ENCODE measurements at places on chromosomes 5 and 9.
A peak's percentile ranks its signal among the peaks of the same experiment; 100 is the strongest.

- DNase-seq = no peak
Measured at GRCh38 chr5:145443964-145444363, 391.2 kb downstream of the PRELID2 start.

GRCh38 chr9:78261403-78262001, 25.6 kb downstream of the CEP78 start:
- DNase-seq = no peak

GRCh38 chr5:132718544-132719312, 18.6 kb downstream of the KIF3A start:
- DNase-seq = no peak

- DNase-seq = no peak
Measured at GRCh38 chr9:129649726-129650679, 8.1 kb upstream of the ASB6 start.

- no peak for DNase-seq
Measured at GRCh38 chr5:147912011-147912410, 5.7 kb upstream of the C5orf46 start.

DNA sequence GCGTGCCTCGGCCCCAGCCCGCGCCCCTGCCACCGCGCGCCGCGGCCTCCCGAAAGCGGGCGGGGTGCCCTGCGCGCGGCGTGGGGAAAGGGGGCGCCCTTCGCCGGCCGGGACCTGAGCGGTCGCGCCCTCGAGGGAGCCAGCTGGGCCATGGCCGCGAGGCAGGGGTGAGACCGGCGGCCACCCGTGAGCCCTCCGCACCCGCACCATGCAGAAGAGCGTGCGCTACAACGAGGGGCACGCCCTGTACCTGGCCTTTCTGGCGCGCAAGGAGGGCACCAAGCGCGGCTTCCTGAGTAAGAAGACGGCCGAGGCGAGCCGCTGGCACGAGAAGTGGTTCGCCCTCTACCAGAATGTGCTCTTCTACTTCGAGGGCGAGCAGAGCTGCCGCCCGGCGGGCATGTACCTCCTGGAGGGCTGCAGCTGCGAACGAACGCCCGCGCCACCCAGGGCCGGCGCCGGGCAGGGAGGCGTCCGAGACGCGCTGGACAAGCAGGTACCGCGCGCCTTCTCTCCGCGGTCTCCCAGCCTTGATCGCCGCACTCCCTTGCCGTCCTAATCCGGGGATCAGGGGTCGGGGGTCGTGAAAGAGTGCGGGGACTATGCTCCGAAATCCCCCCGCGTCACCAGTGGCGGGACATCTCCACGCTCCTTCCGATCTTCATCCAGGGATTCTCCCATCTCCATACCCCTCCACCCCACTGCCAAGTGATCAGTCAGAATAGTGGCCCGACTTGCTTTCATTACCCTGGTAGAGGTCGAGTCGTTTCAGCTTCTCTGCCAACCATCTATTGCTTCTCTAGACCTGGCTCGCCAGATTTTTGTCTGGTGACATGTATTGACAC, 590 bp downstream of the RASGRF2 start:
- DNase-seq = peak; percentile 8

- DNase-seq = no peak
Measured at GRCh38 chr9:87545858-87546257, 48.2 kb downstream of the DAPK1 start.

DNA sequence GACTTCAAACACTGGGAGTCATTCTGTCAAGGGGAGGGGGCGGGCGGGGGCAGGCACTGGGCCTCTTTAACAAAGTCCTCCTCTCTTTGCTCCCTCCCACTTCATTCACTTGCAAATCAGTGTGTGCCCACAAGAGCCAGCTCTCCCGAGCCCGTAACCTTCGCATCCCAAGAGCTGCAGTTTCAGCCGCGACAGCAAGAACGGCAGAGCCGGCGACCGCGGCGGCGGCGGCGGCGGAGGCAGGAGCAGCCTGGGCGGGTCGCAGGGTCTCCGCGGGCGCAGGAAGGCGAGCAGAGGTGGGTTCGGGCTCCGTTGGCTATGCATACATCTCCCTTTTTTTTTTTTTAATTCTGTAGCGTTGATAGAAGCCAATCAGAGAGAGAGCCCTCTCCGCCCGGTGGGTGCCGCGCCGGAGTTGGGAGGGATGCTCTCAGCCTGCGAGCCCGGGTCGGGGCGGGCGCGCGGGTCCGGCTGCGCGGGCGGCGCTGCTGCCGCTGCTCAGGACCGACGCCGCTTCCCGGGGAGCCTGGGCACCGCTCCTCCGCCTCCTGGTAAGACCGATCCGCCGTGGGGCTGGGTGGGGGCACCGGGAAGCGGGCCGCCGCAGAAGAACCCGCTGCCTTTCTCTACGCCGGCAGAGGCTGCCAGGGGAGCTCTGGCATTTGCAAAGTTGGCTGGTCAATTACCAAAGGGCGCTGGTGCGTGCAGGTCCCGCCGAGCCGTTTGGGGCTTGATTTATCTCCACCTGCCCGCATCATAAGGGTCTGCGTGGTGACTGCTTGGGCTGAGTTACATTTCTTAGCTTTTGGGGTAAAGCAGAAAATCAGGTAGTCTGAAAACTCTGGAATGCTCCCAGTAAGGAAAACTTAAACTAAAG, at the start of gene CDH6:
Gene CDH6 (plus strand): TSS at position 96 of the 877 bp plus-strand sequence. CDS start 73,788 bp downstream, outside the sequence.
- DNase-seq = no peak

All from stimulated activated CD8-positive, alpha-beta memory T cell treated with anti-CD3 and anti-CD28 coated beads, Interleukin-2, amount 100 ng/mL, for 1 hour (primary cell).